ENCODE measurements at places on chromosomes 1 and 21. TPM values are rescaled to one million over a fixed set of nuclear protein-coding genes. Genes with fewer than 3 reads are reported as not detected.

The LRRC53 gene
- total RNA-seq, result not detected

The TCHHL1 gene
- total RNA-seq, result not detected

The PPP1R12B gene
- total RNA-seq, result 21.6 TPM

The FAM72A gene
- 22.7 TPM for total RNA-seq

The THEM5 gene
- total RNA-seq, result not detected

The PRAMEF33 gene
- not detected for total RNA-seq

The LACTBL1 gene
- not detected for total RNA-seq

The AKIRIN1 gene
- total RNA-seq, result 54.1 TPM

- ATAC-seq, result no peak
Observed at GRCh38 chr1:46445773-46446256, 43.8 kb upstream of the DMBX1 start.

- ATAC-seq, result no peak
Observed at GRCh38 chr1:209549443-209550205, 33.9 kb upstream of the CAMK1G start.

GRCh38 chr1:8259498-8260290 is 58.2 kb upstream of the SLC45A1 start:
- no peak for ATAC-seq

- ATAC-seq, result no peak
Observed at GRCh38 chr1:196387766-196388165, 220.5 kb downstream of the KCNT2 start.

GRCh38 chr1:204390751-204391466 is 20.7 kb downstream of the PPP1R15B start:
- ATAC-seq, result no peak

- no peak for ATAC-seq
Observed at GRCh38 chr1:60541831-60542532, 468.4 kb upstream of the C1orf87 start.

- ATAC-seq, result no peak
Observed at GRCh38 chr1:109722908-109723691, 11.0 kb downstream of the GSTM5 start.

- ATAC-seq, result no peak
Observed at GRCh38 chr1:56400526-56400925, 178.8 kb downstream of the PLPP3 start.

DNA sequence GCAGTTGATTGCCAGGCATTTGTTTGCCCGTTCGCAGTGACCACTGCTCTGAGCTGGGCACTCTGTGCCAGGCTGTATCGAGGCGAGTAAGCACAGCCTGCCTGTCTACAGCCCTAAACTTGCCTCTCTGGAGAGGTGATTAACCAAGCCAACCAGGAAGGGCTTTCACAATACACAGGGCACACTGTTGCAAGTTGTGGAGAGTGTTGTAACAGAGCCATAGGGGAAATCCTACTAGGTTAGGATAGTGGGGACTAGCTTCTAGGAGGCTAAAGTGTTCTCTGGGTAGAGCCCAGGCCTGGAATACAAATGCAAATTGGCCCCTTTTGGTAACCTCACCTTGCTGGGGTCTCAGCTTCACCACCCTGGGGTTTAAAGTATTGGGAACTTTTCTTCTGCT is 23.8 kb downstream of the PRDM2 start:
- ATAC-seq, result no peak

DNA sequence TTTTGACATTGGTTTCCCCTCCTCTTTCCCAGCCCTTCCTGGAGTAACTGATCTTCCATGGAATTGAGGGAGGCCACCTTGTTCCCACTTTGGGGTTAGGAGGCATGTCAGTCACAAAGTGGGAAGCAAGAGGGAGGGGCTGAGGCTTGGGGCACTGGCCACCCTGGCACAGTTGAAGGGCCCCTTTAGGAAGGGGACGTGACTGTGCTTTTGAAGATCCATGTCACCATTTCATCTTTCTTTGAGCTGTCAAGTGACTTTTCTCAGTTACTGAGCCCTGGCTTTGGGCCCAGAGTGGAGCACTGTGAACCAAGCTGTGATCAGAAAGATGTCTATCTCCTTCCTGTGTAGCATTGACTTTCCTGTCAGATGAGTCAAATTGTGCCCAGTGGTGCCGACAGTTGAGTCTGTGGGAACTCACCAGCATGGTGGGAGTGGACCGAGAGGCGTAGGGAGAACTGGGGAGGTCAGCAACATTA is 38.5 kb upstream of the TDRD10 start:
- ATAC-seq, result peak; percentile 81

- ATAC-seq, result no peak
Observed at GRCh38 chr1:198605406-198605805, 33.4 kb upstream of the PTPRC start.

- no peak for ATAC-seq
Observed at GRCh38 chr1:160162931-160163330, 11.5 kb downstream of the ATP1A4 start.

GRCh38 chr1:213783893-213784292 is 203.9 kb upstream of the PROX1 start:
- no peak for ATAC-seq

DNA sequence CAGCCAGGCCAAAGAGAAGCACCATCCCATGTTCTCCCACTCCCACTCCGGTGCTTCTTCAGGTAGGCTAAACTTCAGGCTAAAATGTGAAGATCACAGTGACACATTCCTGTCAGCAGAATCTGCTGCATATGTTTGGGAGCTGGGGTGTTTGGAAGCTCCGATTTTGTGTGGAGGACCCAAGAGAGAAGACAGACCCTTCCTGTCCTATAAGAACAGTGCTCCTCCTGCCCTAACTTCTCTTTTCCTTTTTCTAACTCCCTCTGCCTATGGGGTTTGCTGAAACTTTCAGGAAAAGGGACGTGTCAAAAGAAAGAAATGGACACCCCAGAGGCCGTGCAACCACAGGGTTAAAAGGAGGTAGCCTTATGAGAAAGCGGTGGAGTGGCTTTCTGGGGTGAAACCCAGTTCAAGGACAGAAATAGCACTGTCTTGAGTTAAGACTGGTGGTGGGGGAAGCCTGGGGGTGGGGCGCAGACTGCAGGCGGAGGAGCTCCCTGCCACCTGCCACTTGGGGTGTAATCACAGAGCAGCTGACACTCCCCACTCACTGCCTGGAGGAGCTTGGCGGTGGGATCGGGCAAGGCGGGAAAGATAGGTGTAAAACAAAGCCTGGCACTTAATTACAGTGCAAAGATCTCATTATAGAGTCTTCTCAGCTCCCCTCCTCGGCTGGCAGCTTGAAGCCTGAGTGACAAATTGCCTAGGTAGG is 645 bp upstream of the TLR5 start:
- peak; percentile 11 for ATAC-seq

GRCh38 chr1:62457955-62458354 is 21.1 kb downstream of the USP1 start:
- ATAC-seq, result no peak
